ENCODE measurements at places on chromosomes 1 and 21. TPM values are rescaled to one million over a fixed set of nuclear protein-coding genes. Genes with fewer than 3 reads are reported as not detected.

DNA sequence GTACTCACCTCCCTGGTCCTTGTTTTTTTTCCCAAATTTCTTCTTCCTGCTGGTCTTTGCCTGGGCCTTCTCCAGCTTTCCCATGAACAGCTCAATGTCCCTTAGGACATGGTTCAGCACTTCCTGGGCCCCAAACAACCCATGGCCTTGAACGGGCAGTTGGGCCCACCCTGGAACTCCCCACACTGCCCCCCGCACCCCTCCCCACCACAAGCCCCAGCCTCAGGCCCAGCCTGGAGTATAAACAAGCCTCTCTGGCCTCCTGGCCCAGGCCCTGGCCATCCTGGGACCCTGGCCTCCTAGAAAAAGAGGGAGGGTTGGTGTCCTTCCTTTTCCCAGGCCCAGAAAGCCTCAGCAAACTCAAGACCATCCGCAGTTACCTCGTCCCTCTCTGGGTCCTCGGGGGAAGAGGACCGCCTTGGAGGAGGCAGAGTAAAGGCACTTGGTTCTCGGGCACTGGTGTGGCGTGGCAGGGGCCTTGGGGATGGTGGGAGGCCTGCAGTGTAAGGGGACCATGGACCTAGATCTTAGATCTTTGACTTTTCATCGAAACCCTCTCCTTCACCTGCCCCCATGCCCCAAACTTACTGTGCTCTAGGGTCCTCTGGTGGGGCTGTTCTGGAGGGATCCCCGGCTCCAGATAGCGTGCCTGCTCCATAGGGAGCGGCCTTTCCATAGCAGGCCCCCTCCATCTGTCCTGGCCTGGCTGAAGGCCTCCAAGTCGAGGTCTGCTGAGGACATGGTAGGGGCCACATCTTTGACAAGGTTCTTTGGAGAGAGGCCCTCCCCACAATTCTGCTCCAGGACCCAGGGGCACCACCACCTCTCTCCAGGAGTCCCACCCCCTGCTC, 5.6 kb downstream of the EPS8L3 start:
- peak; percentile 29 for DNase-seq

DNA sequence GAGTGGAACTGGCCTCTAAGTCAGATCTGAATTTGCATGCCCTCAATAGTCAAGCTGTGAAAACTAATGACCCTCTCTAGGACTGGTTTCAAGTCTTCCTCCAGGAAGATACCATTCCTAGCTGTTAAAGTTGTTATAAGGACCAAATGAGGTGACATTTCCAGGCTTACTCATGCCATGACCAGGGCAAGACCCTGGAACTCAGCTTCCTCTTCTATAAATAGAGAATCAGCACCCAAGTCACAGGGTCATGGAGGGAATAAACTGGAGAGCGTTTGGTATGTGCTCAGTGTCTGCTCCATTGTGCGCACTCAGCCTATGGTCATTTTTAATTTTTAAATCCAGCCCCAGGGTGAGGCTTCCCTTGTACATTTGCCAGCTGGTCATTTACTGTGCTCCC, 2.5 kb downstream of the S100A9 start:
- DNase-seq: no peak

GRCh38 chr1:164613176-164613575, 54.2 kb downstream of the PBX1 start:
- no peak for DNase-seq

The RXRG gene
- 1.0 TPM for total RNA-seq

The HMCN1 gene
- 46.4 TPM for total RNA-seq
